ENCODE measurements at places on chromosomes 7 and 10.

GRCh38 chr7:104978460-104978859, 35.5 kb upstream of the KMT2E start:
- no peak for DNase-seq

DNA sequence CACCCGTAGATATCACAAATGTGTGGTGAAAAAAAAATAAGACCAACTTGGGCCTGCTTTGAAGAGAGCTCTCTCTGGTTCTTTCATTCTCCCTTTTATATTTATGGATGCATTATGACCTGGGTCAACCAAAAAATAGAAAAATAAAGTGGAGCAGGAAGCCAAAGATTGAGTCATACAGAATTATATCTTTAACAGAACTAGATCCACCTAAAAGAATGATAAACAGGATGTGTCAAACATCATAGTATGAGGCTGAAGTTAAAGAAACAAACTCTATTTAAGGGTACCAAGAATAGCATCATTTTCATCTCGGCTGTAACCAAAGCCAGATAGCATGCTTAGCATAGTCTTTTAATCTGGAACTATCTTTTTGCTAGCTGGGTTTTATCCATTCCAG, 28.8 kb upstream of the NMT2 start:
- DNase-seq = no peak

- no peak for DNase-seq
These were observed 130.1 kb upstream of the LRRN3 start for GRCh38 chr7:110960811-110961210.

DNA sequence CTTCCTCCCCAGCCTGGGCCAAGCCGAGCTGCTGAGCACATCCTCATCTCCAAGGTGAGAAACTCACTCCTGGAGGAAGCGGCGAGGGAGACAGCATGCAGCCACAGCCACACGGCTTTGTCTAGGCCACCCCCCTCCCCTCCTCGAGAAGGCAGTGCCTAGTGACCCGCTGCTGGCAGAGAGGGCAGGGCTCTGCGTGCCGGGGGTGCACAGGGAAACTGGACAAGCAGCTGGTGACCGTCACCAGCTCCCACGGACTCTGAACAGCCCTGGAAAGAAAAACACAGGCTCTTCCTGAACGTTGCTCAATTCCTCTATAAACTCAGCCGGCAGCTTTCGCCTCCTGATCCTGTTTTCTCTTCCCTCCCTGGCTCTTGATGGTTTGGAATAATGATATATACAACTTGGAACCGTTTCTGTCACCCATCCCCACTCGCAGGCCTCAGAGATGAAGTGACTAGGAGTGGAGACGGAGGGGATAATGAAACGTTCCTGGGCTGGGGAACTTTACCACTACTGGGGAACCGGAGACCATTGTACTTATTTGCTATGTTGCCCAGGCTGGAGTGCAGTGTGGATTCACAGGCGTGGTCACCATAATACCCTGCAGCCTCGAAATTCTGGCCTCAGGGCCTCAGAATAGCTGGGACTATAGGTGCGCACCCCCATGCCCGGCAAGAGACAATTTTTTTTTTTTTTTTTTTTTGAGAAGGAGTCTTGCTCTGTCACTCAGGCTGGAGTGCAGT, 19.3 kb downstream of the PAPOLB start:
- DNase-seq = no peak

DNA sequence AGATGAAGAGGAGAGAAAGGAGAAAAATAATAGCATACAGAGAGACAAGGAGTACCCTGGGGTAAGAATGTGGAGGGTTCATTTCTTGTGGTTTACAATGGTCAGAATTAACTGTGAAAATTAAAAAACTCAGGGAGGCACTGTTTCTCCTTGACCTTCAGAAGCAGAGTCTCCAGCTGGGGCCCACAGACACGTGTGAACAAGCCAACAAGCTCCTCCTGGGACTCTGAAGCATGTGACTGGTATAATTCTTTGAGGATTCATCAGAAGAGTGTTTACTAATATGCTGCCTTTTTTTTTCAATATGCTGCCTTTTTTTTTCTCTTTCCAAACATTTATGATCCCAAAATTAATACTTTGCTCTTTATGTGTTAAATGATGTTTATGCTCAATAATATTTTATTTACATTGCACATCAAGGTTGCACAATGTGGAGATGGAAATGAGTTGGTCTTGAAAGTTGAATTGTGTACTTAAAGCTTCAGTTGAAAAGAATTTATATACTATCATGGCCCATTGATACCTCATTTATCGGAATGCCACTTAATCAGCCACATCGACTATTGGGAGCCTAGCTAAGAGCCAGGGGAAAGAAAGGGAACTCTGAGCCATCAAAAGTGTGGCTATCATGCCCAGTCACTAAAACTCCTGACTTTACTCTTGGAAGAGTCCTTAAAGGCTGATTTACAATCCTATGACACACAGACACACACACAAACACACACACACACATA, 134.7 kb upstream of the RHOBTB1 start:
- no peak for DNase-seq

- DNase-seq = no peak
These were observed 111.4 kb downstream of the ST7 start for GRCh38 chr7:117064688-117065087.
